ENCODE measurements at places on chromosomes 2 and 18.

GRCh38 chr18:49459404-49460171 lies 857 bp downstream of the DYM start:
- peak; percentile 53 for DNase-seq

- no peak for DNase-seq
These were observed 253.5 kb upstream of the ATP5MC3 start for GRCh38 chr2:175435012-175435411.

DNA sequence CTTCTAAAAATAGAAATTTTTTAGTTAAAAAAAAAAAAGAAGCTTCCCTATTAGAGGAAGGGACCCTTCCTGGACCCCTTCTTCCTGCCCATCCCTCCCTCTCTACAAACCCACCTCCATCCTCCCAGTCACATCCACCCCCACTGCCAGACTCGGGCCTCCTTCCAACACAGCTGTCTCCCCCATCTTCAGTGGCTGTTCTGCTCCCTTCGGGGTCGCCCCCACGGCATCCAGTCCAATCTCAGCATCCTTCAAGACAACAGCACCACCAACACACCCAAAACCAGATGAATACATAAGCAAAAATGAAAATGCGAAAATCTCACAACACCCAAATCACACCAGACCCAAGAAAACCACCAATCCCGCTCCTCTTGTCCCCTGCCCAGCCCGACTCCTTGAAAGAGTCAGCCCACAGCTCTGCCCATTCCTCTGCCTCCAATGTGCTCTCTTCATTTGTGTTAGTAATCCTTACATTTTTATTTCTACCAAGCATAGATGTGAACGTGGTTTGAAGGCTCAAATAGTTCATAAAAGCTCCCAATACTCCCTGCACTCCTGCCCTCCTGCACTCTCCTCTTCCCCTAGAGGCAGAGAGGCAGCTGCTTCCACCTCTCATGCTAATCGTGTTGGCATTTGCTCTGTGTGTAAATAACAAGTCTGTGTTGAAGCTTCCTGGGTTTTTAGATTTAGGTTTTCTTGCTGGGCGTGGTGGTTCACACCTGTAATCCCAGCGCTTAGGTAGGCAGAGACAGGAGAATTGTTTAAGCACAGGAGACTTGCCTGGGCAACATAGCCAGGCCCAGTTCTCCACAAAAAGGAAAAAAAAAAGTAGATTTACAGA lies 37.0 kb downstream of the MAL start:
- no peak for DNase-seq

GRCh38 chr2:19609266-19609665 lies 250.8 kb upstream of the OSR1 start:
- DNase-seq: no peak

DNA sequence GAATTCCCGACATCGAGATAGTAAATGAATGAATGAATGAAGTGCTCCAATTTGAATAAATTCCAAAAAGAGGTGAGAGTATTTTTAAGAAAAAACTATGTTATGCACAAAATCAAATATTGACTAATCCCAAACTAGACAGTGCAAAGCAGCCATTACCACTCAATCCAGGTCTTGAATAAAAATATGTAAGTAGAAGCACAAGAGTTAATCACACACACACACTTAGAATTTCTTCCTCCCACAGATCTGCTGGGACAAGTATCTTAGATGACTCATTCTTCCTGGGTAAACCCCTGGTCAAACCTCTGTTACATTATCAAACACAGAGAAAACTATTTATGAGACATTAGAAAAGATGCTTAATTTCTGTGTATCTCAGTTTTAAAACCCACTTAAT lies 102.0 kb downstream of the PLA2R1 start:
- DNase-seq: no peak

GRCh38 chr2:191264647-191265081 lies 19.5 kb downstream of the MYO1B start:
- DNase-seq: no peak

DNA sequence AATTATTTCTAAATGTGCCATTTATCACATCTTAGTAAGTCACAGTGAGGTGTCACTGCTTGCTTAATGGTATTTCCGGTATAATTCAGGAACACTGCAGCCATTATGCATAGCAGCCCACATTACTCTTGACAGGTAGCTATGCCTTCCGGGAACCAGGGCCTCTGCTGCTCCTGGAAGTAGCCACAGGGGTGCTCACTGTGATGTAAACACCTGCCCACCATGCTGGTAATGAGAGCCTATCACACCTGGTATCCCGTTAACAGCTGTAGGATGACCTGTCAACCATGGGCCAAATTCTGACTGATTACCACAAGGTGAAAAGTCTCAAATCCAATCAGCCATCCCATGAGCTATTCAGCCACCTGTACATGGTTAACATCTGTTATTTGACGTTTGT lies 647.0 kb upstream of the NXPH2 start:
- DNase-seq: no peak

DNA sequence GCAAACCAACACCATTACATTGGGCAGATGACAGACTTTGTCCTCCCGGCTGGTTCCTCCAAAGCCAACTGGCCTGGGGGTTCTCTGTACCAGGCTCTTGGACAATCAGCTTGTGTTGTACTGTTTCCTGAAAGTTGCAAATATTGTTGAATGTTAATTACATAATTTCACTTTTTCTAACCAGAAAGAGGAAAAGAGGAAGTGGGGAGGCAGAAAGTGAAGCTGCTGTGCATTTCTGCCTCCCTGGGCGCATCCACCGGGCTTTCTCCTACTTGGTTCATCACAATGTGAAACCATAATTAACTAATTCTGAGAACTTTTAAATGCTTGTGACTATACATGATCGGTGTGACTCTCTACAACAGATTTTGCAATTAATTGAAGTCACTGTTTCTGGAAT lies 10.1 kb downstream of the TWIST2 start:
- no peak for DNase-seq

DNA sequence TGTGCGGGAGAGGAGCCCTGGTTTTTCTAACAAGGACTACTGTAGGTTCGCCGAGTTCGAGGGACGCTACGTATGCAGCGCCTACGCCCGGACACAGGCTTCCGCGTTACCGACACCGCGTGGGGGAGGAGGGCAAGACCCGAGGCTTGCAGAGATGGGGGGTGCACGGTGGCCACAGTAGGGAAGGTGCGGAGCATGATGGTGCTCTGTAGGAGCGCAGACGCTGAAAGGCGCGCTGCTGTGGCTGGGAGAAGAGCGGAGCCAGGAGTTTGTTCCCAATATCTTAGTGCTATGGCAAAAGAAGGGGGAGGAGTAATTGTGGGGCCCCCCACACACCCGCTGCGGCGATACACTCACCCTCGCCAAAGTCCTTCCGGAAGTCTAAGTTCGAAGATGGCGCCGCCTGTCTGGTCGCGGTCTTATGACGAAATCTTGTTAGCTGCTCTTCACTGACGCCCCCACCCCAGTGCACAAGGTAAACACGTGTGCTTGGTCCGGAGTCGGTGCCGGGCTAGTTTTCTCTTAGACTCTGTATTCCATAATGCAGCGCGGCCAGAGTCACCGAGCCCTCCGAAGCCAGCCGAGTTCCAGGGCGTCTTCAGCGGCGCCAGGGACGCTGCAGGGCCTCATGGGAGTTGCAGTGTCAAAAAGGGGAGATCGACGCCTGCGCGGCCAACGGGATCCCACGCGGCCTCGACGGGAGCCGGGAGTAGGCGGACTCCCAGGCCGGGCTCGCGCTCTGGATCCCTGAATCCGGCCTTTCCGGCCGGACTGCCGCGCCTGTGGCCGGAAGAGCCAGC lies at the start of gene GTF3C2:
Gene GTF3C2, minus strand, starts transcription at position 383 of the 800 bp plus-strand sequence. CDS start 13,210 bp downstream, outside the sequence.
- DNase-seq: peak; percentile 96

DNA sequence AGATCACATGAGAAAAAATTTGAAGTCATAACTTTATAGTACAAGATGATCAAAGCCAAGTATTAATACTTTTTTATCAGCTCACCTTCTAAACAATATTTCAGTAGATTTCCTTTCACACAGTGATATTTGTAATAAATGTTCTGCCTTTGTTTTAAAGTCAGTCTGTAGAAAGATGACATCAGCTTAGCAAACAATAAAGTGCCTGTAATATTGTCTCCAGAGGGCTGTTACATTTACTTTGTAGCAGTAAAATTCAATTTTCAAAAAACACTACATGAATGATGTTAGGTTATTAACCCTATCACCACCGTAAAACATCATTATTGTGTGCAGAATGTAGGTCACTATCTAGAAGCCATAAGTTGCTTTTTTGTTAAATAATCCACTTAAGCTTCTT lies 49.6 kb downstream of the ZEB2 start:
- DNase-seq: no peak

DNA sequence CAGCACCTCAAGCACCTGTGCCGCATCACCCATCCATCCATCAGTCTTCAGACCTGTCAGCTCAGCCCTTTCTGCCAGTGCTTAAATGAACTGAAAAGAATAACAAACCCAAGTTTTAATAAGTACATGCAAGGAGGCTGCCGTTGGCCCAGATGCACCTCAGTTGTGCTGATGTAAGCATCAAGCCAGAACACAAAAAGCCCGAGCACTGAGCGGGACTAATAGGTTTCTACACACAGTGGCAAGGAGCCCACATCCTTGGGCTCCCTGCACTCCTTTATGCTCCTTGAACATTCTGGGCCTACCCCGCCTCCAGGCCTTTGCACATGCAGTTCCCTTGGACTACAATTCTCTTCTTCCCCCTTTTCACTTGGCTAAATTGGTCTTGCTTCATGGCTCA lies 165.6 kb downstream of the ALK start:
- DNase-seq: no peak

GRCh38 chr18:59005262-59005661 lies 134.4 kb upstream of the SEC11C start:
- DNase-seq: no peak

GRCh38 chr18:61655630-61656029 lies 237.2 kb downstream of the RNF152 start:
- no peak for DNase-seq

- DNase-seq: no peak
These were observed 160.7 kb downstream of the FSHR start for GRCh38 chr2:48993576-48993975.

DNA sequence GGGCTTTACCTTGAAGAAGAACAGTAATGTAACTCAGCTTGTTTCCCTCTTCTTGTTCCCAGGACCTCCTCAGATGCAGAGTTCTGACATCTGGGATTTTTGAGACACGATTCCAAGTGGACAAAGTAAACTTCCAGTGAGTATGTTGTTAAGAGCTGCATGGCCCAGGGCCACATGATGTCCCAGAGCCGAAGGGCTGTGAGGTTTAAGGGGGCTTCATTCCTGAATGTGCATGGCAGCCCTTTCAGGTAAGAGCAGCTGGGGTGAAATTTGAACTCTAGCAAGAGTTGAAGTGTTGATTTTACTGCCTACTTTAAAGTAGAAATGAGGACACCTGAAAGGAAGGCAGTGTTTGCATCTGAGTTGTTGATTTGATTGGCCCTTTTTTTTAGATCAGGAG lies 13.3 kb downstream of the CHMP1B start:
- DNase-seq: no peak

DNA sequence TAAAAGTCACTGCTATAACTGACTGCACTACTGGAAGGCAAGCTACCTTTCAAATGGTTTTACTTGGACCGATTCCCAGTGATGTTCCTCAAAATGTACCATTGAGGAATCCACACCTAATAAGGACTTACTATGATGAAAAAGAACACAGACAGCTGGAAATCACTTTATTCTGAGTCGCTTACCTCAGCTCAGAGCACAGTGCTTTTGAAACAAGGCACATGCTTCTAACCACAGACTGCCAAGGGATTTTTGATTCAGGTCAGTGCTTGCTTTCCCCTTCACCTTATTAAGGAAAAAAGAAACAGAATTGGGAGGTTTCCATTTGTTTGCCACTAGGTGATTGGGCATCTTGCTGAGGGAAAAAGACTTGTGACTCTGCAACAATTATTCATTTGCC lies 707.5 kb upstream of the FSHR start:
- no peak for DNase-seq

DNA sequence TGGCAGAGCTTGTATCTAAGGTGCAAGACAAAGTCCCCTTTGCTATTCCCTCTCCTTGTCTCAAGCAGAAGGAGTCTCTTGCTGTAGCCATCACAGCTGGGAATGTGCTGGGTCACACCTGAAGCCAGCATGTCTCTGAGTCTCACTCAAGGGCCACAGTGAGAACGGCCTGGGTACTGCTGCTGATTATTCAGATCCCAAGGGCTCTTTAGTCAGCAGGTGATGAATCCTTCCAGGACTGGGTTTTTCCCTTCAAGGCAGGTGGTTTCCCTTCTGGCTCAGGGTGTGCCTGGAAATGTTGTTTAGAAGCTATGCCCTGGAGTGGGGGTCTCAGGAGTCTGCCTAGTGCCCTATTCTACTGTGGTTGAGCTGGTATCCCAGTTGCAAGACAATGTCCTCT lies 356.3 kb downstream of the PARD3B start:
- no peak for DNase-seq

DNA sequence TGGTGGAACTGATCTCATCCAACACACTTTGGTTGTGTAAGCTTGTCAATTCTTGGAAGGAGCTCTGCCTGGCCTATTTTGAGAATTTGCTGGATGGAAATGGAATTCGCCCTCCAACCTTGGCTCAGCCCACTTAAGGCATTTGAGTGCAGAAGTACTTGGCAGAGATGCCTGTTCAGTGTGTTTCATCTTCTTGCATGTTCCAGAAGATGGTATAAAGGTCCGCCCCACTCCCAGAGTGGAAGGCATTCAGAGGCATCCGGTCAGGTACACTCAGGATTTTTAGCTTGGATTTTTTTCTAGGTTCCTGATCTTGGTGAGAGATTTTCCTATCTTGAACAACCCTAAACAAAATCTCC lies 61.3 kb upstream of the TXNDC2 start:
- DNase-seq: no peak

GRCh38 chr2:186209532-186209931 lies 276.5 kb upstream of the ZC3H15 start:
- no peak for DNase-seq

- no peak for DNase-seq
These were observed 211.0 kb downstream of the RDH14 start for GRCh38 chr2:18349421-18349820.

GRCh38 chr2:196131949-196132925 lies 39.1 kb downstream of the STK17B start:
- peak; percentile 75 for DNase-seq

- DNase-seq: no peak
These were observed 82.8 kb upstream of the CCBE1 start for GRCh38 chr18:59779979-59780378.

DNA sequence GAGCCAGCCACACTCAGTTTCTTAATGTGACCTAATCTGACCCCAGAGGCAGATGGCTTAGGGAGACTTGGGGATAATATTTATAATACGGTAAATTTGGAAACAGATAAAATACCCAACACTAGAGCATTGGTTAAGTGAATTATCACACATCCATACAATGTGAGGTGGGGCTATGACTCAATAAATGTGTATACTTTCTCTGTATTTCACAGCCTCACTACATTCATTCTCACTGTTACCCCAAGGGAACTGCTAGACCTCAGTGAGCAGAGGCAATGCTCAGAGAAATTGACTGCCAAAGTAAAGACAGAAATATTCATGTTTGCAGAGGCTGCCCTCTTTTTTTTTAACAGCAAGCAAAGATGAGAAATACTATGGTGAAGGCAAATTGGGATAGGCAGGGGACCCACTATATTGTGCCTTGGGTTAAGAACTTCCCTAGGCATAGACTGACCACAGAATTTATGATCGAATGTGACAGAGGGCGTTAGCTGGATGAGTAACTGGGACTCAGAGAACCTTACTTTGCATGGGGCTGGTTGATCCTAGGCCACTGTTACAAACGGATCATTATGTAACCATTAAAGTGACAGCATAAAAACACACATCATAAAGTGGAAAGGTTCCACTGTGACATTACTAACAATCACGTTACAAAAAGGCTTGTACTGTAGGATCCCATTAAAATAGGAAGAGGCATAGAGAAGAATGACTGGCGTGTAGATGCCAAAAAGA lies 246.0 kb upstream of the LYPD1 start:
- DNase-seq: no peak

Data from activated CD4-positive, alpha-beta T cell treated with anti-CD3 and anti-CD28 coated beads for 48 hours (primary cell).